Activated CD4-positive, alpha-beta T cell treated with anti-CD3 and anti-CD28 coated beads for 24 hours (primary cell): ENCODE measurements at places on chromosomes 16 and 17.

- no peak for DNase-seq
These were observed 12.0 kb downstream of the IL4R start for GRCh38 chr16:27325736-27326135.

- DNase-seq = no peak
These were observed 217.7 kb downstream of the CCDC182 start for GRCh38 chr17:57527221-57528057.

GRCh38 chr17:79482727-79483521, 127.9 kb downstream of the RBFOX3 start:
- no peak for DNase-seq

DNA sequence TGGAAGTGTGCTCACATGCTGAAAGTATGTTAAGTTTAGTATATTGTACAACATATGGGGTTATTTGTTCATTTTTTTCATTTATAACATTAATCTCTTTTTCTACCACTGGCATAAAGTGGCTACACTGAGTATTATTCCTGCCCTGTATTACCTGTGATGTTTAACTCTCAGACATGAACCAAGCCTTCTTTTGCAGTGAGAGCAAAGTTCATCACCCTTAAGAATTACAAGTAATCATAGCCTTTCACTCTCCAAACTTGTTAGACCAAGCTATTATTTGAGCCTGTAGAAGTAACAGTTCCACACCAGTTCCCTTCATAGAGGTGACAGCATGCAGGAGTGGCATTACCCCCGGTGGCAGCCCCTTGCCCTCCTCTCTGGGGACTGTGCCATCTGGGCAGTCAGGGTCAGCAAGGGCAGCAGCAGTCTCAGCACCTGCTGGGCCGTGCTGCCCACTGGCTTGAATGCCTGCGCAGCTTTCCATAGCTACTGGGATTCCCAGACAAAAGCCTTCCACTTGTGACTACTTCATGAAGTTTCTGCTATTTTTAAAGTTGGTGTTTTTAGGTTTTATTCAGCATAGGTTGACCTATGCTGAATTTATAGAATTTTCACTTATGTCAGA, 71.3 kb downstream of the TMC6 start:
- DNase-seq = no peak

- DNase-seq = no peak
These were observed 12.8 kb downstream of the CDK3 start for GRCh38 chr17:76013377-76013932.

DNA sequence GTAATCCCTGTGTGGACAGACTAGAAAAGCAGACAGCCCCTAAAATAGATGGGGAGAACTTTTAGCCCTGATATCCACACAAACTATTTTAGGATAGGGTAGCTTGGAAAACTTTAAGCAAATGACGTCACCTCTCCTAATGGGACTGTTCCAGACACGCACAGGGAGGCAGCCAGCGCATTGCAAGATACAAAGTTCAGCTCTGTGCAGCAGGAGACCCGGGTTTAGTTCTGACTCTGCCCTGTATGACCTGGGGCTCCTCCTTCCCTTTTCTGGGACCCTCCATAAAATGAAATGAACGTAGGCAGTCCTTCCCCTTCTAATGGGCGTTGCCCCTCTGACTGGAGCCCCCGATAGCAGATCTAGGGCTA, 6.3 kb downstream of the ZNF689 start:
- no peak for DNase-seq

DNA sequence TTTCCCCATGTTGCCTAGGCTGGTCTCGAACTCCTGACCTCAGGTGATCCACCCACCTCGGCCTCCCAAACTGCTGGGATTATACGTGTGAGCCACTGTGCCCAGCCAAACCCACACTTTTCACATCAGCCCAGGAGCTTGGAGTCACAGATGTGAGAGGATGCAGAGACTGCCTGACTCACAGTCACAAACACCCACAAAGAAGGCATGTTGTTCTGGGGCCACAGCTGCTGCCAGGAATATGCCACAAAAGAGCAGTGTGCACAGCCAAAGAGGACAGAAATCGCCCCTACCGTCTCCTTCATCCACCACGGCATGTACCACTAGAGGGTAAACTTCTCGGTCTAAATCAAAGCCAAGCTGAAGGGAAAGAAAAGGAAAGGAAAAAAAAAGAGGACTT, 25.1 kb upstream of the FOXJ1 start:
- no peak for DNase-seq

GRCh38 chr17:71500761-71501555, 619.9 kb upstream of the SOX9 start:
- no peak for DNase-seq

GRCh38 chr16:71409011-71409775, 32.7 kb downstream of the TLE7 start:
- DNase-seq = no peak

DNA sequence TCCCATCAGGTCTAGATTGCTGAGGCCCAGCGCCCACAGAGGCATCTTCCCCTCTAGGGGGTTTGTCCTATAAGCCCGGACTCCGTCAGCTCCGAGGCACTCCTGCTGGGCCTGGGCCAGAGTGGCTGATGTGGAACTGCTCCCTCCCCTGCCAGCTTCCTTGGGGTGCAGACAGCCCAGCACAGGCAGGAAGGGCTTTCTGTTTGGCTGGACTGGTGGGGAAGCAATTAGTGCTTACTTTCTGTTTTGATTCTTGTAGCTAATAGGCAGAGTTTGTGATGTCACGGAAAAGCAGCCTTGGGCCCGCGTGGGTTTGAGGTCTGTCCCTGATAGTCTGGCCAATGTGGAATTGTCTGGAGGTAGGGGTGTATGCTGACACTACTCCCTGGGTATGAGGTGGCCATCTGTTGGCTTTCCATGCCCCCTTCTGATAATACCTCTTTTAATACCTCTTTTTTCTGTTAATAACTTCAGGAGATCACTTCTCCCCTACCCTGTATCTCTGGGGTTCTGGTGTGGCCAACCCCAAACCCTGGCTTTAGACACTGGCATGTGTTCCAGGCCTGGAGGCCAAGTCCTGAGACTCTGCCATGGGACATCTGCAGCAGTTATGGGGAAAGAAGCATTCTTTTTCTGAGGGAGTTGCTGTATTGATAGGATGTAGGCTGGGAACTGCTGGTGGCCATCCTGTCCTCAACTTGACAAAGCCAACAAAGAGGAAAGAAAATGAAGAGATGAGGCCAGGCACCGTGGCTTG, 190.9 kb downstream of the RAB11FIP4 start:
- DNase-seq = no peak

- DNase-seq = peak; percentile 50
These were observed at the start of gene GH2 for GRCh38 chr17:63881935-63882601. Gene GH2, minus strand, starts transcription at chr17:63881944. Its CDS starts 143 bp downstream, at chr17:63881801.

GRCh38 chr16:47320546-47321310, 140.1 kb downstream of the ITFG1 start:
- no peak for DNase-seq

DNA sequence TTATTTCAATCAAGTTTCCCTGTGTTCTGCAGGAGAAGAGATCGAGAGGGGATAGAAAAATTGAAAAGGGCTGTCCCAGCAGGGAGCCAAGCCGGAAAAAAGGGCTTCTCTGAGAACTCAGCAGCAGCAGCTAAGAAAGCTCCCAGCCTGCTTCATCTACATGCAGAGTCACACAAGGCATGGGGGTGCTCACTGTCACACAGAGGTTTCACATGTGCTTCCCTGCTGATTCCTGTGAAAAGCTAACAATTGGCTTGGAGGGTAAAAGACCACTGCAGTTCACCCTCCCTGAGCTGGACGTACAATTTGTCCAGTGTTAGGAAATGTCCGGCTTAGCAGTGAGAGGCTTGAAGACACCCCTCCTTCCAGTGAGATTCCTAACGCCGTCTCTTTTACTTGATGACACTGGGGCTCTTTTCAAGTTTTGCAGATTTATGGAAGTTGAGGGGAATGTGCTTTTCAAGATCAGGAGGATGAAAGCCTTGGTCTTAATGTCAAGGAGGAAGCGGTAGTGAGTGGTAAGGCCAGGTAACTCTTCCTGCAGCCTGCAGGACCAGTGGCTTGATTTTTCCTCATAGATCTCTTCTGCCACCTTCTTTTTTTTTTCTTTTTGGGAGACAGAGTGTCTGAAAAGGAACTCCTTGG, 85.6 kb downstream of the WNT3 start:
- no peak for DNase-seq

DNA sequence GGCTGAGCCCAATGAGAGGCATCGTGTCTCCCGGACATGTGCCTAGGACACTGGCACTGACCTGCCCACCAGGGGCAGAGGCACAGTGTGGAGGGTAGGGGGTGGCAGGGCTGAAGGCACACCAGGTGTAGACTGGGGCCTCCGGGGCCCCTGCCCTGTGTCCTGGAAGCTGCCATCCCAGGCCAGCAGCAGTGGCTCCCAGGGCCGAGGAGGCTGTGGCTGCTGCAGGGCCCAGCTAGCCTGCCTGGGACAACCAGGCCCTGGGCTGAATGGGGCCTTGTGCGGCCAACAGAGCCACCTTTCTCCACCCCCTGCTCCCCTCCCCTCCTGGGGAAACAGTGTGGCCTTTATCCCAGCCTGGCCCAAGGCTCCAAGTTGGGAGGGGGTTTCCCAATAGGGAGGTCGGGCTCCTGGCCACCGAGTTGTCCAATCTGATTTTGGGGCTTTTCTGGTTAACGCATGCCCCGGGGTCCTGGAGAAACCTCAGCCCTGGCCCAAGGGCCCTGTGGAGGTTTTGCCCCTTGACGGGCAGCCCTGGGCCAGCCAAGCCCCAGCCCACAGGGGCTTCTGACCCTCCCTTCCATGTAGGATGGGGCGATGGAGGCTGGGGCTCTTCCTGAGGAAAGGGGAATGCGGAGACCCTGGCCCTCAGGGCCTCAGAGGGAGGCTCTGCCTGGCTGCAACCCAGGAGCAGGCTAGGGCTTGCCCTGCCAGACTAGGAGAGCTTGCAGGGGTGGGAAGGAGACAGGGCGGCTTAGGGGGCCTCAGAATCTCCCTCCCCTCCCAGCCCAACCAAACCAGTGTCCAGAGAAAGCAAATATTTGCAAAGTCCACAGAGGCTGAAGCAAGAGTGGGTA, 4.2 kb downstream of the MTSS2 start:
- DNase-seq = no peak
